ENCODE measurements at places on chromosomes 3 and 15. TPM values are rescaled to one million over a fixed set of nuclear protein-coding genes. Genes with fewer than 3 reads are reported as not detected.

Gene LTK
- total RNA-seq = 0.29 TPM

Gene TUBGCP5
- 63.0 TPM for total RNA-seq

Gene CCR5
- total RNA-seq = not detected

DNA sequence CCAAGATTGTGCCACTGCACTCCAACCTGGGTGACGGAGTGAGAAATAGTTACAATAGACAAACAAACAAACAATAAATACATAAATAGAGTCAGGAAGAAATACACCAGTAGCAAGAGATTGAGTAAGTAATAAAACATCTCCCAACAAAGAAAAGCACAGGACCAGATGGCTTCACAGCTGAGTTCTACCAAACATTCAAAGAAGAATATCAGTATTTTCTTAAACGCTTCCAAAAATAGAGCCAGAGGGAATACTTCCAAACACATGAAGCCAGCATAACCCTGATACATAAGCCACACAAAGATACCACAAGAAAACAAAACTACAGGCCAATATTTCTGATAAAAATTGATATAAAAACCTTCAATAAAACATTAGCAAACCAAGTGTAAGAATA lies 30.7 kb upstream of the IGSF10 start:
- no peak overlapping the region for H3K4me3 ChIP-seq
- no peak overlapping the region for H3K27ac ChIP-seq
- H3K4me1 ChIP-seq = peaks cover 6% of the 10 kb centered on the region
- no peak for DNase-seq
- no peaks in the 10 kb centered on the region for H3K27me3 ChIP-seq
- no peaks in the 10 kb centered on the region for H3K36me3 ChIP-seq

DNA sequence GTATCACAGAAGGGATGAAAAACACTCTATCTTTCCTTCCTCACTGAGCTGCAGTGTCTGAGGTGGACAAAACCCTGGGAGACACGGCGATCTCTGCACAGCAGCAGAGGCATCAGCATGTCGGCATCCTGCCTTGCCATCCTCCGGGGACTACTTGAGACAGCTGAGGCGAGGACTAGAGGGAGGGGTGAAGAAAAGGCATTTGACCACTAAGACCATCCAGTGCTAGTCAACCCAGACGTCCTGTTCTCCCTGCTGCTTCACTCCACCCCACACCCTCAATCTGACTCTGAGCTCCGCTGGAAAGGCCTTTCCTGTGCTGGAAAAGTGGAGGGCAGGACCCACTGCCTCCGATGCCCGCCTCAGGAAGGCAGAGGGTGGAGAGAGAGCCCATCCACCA lies 67.3 kb downstream of the VGLL4 start:
- no peak for DNase-seq
- no peak overlapping the region for H3K27ac ChIP-seq
- no peaks in the 10 kb centered on the region for H3K27me3 ChIP-seq
- peaks cover 5% of the 10 kb centered on the region for H3K36me3 ChIP-seq

DNA sequence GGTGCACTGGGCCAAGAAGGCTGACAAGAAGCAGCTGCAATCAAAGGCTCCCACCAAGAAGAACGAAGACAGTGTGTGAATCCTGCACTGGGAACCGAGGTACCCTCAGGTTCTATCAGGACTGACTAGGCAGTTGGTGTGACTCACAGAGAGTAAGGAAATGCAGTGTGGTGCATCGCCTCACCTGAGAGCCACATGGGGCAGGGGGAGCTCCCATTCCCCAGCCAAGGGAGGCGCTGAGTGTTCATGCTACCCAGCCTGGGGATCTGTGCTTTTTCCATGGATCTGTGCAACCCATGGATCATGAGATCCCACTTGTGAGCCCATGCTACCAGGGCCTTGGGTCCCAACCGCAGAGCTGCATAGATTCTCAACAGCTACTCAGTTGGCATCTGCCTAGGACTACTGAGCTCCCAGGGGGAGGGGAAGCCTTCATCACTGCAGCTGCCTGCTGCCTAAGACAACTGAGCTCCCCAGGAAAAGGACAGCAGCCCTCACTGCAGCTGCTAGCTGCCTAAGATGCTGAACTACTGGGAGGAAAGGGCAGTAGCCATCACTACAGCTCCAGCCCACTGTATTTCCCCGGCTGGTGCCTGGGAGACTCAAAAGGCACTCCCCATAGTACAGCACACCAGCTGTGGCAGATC lies 6.9 kb upstream of the PLSCR2 start:
- no peak overlapping the region for H3K27ac ChIP-seq
- no peak overlapping the region for H3K4me3 ChIP-seq
- H3K36me3 ChIP-seq = no peaks in the 10 kb centered on the region

DNA sequence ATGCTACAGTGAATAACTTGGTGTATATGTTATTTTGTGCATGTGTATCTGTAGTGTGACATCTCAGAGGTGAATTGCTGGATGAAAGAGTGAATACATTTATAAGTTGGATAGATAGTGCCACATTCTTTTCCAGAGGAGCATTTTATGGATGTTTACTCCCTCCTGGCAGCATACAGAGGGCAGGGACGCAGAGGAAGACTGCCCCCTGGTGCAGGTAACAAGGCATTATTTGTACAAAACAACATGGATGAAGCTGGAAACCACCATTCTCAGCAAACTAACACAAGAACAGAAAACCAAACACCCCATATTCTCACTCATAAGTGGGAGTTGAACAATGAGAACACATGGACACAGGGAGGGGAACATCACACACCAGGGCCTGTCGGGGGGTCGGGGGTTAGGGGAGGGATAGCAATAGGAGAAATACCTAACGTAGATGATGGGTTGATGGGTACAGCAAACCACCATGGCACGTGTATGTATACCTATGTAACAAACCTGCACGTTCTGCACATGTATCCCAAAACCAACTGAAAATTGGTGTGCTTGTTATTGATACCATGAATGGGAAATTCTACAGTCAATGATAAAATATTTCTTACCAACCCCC lies 57.9 kb upstream of the CTXND1 start:
- H3K4me3 ChIP-seq = no peak overlapping the region
- no peaks in the 10 kb centered on the region for H3K4me1 ChIP-seq
- no peak overlapping the region for H3K27ac ChIP-seq
- no peaks in the 10 kb centered on the region for H3K36me3 ChIP-seq
- peak; percentile 57 for DNase-seq

- H3K4me1 ChIP-seq = no peaks in the 10 kb centered on the region
- no peak for DNase-seq
- no peaks in the 10 kb centered on the region for H3K36me3 ChIP-seq
- H3K4me3 ChIP-seq = no peak within 1 kb of the TSS
Observed at GRCh38 chr3:54122324-54123002, at the start of gene CACNA2D3. Gene CACNA2D3, plus strand, starts transcription at chr3:54122552.
